ENCODE measurements at places on chromosomes 4 and X. TPM values are rescaled to one million over a fixed set of nuclear protein-coding genes. Genes with fewer than 3 reads are reported as not detected.

Gene SPANXD
- not detected for total RNA-seq

Gene CXCL8
- total RNA-seq = 1.5 TPM

Gene APBB2
- 89.0 TPM for total RNA-seq

Gene HS3ST1
- under 0.01 TPM for total RNA-seq

Gene PABPC1L2B
- total RNA-seq = not detected

Gene PAQR3
- 13.8 TPM for total RNA-seq

Gene RBMXL3
- not detected for total RNA-seq

Gene BEX2
- 4.3 TPM for total RNA-seq

Gene HAND2
- total RNA-seq = 3.8 TPM

Gene SPARCL1
- not detected for total RNA-seq

Gene YY2
- total RNA-seq = 1.4 TPM

Gene PTTG2
- total RNA-seq = not detected

DNA sequence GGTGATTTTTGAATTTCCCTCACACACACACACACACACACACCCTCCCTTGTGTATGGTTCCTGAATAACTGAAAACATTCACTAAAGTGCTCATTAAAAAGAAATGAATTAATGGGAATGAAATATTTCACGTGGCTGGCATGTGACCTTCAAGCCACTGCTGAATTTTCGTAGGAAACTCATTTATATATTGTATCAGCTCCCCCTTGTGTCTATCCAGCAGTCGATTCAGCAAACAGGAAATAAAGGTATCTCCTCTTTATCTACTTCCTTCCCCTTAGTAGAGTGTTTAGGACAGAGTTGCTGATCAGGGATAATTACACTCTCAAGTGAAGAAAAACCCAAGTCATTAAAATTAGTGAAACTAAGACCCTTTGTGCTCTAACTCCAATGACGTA is 912.6 kb upstream of the LCORL start:
- no peak for DNase-seq

DNA sequence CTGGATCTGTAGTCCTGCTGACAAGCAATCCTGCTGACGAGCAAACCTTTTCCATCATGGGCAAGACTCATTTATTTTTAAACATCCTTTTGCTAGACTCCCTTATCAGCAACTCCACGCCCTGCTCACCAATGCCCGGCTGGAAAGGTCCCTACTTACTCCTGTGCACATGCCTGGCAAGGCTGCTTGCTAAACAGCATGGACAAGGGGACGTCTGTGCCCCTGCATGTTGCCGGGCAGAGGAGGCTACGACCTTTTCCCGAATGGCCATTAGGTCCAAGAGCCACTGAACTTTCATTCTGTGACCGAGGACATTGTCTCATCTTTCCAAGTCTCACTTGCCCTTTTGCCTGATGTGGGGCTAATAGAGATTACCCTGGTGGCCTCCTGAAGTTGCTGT is 98.6 kb downstream of the MGST2 start:
- DNase-seq = no peak

- DNase-seq = no peak
These were observed 210.4 kb upstream of the ARX start for GRCh38 chrX:25226151-25226550.

- DNase-seq = peak; percentile 90
These were observed 89.0 kb downstream of the COMMD8 start for GRCh38 chr4:47374477-47374876.

GRCh38 chr4:108037884-108038283 is 48.2 kb downstream of the HADH start:
- no peak for DNase-seq

- no peak for DNase-seq
These were observed 19.5 kb upstream of the PGRMC2 start for GRCh38 chr4:128307123-128307571.

GRCh38 chr4:185086053-185086452 is 57.0 kb upstream of the SLC25A4 start:
- DNase-seq = no peak

- DNase-seq = no peak
These were observed 3.1 kb downstream of the TFDP3 start for GRCh38 chrX:133215017-133215416.

GRCh38 chrX:13287816-13288215 is 32.0 kb downstream of the ATXN3L start:
- DNase-seq = peak; percentile 37

GRCh38 chr4:165208221-165208652 is 876 bp downstream of the KLHL2 start:
- peak; percentile 89 for DNase-seq

- DNase-seq = no peak
These were observed 37.2 kb downstream of the ADAMTS3 start for GRCh38 chr4:72531768-72532290.

DNA sequence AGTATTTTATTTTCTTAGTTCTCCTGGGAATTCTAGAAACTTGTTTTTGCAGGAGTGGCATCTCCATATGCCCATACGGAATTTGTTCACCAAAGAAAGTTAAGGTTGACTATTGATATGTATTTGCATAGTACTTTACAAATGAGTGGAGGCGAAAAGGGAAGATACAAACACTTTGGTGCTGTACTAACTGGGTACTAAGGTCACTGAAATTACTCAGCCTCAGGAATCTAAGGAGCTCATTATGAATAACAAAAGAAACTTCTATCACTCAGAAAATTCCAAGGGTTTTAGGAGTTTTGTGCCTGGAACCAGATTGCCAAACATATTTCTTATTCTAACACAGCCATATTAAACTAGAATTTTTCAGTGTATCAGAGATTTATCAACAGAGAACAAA is 27.4 kb upstream of the TMPRSS11B start:
- DNase-seq = peak; percentile 60

GRCh38 chr4:133151341-133151690 is 2.2 kb downstream of the PCDH10 start:
- DNase-seq = peak; percentile 44

- DNase-seq = peak; percentile 68
These were observed 194.2 kb downstream of the CLCN4 start for GRCh38 chrX:10350981-10351380.

GRCh38 chr4:47650584-47651130 is 165.6 kb downstream of the ATP10D start:
- no peak for DNase-seq

- no peak for DNase-seq
These were observed 52.8 kb upstream of the ANKRD17 start for GRCh38 chr4:73311428-73311827.

DNA sequence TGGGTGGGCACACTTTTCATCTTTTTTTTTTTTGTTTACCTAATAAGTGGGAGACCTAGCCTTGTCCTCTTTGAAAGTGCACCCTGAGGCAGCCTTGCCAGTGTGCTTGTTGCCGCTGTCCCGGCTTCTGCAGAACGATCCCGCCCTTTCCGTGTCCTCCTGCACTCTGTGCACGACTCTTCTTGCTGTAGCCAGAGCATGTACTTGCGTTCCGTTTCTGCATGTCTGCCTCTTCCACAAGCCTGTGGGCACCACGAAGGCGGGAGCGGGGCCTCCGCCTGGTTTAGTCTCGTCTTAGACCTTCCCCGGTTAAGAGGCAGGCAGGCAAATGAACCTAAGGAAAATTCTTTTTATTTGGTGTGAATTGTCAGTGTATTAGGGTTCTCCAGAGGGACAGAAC is 32.6 kb upstream of the TBC1D14 start:
- no peak for DNase-seq

DNA sequence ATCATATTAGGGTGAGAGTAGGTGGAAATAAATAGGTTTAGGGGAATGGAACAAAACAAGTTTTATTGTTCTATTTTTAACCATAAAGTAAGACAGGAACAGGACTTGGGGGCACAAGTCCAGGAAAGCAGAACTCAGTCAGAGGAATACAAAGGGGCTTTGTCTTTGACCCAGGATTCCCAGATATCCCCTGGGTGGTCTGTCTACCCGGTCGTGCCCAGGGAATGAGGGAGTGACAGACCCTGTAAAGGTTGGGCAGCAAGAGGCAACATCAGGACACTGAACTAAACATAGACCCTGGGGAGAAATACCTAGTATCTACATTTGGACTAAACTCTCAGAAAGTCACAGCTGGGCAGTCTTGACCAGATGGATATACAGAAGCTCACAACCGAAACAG is 50.6 kb downstream of the PTCHD1 start:
- DNase-seq = no peak

DNA sequence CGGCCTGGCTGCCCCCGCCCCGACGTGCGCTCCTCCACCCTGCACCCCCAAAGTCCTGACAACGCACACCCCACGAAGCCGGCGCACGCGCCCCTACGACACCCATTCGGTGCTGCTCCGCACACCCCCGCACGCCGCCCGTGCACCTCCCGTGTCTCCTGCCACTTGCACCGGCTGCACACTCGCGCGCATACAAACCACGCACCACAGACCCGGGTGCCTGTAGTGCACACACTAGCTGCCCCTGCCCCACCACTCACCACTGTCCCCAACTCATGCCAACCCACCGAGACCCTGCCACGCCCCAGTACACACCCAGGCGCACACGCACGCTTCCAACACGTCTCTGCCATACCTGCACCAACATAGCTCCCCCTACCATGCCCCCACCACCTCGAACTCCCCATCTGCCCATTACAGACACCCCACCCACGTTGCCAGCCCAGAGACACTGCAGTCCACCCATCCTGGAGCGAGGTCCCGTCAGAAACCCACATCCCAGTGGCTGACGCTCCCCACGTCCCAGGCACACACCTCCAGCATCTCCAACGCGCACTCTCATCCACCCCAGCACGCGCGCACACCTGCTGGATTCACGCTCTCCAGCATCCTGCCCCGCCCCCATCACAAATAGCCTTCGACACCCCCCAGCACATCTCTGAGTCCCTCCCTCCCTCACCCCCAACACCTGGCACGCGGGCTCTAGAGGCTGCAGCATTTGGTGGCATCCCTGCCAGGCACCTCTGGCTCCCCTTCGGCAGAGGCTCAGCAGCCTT is 4.2 kb upstream of the DUSP9 start:
- peak; percentile 87 for DNase-seq

DNA sequence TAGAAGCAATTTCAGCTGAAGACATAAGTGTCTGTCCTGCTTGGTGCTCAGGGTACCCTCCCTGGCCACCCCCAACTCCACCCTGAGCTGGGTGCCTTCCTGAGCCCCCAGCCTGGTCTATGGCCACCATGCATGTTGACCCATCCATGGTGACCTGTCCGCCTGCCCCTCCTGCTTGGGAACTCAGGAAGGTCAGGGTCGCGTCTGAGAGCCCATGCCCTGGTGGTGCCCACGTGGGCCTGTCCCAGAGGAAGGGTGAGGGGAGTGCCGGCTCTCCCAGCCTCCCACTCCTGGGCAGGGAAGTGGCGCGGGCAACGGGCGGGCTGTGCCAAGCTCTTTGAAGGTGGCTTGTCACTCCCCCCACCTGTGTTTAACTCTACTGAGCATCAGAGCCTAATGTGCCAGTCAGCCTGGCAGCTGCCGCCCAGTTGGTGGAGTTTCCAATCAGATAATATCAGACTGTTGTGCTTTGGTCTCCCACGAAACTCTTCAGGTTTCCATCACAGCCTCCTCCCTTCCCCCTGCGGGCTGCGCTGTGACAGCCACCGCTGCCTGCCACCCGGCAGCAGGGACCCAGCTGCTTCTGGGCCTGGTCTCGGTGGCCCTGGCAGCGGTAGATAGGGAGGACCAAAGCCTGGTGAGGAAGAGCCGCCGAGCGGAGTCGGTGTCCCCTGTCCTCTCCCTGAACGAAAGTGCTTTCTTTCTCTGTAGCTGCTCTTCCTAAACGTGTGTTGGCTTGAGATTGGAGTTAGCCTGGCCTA is 4.8 kb downstream of the SH3BP2 start:
- DNase-seq = peak; percentile 14

DNA sequence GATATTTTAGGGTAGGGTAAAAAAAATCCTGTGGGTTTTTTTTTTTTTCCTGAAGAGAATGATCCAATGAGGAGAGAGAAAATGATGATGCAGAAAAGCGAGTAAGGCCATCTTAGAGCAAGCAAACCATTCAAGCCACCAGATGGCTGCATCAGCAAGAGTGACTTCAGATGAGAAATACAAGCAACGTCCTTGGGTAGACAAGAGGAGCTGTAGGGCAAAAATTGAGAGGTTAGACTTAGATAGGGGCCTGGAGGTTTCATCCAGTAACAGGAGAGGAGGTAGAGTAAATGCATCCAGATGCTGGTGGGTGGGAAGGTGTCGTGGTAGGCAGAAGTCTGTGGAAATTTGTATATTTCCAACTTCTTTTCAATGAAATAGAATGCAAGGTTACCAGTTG is 14.6 kb downstream of the FTHL17 start:
- no peak for DNase-seq

DNA sequence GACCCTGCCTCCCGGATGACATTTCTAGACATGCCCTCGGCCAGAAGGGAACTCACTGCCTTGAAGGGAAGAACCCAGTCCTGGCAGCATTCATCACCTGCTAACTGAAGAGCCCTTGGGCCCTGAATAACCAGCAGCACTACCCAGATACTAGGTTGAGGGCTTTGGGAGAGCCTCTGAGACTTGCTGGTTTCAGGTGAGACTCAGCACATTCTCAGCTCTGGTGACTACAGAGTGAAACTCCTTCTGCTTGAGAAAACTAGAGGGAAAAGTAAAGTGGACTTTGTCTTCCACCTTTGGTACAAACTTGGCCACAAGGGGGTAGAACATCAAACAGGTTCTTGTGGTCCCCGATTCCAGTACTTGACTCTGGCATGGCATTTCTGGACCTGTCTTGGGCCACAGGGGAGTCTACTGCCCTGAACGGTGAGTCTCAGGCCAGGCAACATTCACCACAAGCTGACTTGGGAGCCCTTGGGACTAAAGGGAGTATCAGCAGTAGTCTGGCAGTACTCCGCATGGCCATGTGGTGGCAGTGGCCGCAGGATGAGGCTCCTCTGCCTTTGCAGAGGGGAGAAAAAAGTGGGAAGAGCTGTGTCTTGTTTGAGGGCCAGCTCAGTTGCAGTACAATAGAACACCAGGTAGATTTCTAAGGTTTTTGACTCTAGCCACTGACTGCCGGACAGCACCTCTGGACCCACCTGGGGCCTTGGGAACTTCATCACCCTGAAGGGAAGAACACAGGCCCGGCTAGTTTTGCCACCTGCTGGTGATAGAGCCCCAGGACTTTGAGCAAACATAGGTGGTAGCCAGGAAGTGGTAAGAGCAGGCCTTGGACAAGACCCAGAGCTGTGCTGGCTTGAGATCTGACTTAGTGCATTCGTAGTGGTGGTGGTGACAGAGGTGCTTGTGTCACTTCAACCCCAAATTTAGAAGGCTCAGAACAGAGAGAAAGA is 414.8 kb downstream of the OPHN1 start:
- peak; percentile 31 for DNase-seq

GRCh38 chr4:124948976-124949597 is 236.6 kb upstream of the ANKRD50 start:
- no peak for DNase-seq

GRCh38 chrX:106300656-106301055 is 132.6 kb downstream of the PWWP3B start:
- DNase-seq = no peak

GRCh38 chr4:24209906-24210305 is 320.1 kb upstream of the PPARGC1A start:
- DNase-seq = no peak

GRCh38 chr4:88583631-88584470 is 8.4 kb upstream of the HERC3 start:
- DNase-seq = no peak

Data from osteoblast (primary cell).